Effector CD4-positive, alpha-beta T cell (primary cell): ENCODE measurements at places on chromosomes 11 and 22.

DNA sequence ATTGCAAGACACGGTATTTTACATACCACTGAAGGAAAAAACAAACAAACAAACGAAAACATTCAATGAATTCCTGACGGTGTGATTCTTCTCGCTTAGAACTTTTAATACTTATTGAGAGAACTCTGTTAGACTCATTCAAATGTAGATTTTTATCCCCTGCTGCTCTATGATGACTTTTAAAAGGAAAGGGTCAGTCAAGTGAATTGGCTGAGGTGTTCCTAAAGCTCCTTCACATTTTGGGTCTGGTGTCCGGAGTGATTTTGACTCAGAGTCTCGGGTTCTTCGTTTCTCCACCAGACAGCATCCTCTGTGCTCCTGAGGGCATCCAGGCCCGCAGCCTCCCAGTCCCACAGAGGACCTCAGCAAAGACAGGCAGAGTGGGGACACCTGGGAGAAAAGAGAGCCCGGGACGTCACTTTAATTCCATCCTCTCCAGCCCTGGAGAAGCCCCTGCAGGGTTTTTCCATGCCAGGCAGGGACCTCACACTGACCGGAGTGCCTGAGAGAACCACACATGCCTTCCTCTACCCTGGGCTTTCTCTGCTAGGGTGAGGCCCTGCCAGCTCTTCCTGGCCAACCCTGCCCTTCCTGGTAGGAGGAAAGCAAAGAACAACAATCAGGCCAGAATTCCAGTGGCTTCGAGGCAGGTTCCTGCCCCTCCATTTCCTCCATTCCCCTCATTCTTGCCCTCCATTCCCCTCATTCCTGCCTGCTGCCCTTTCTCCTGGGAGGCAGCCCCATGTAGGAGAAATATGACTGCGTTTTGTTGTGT lies 1.4 kb upstream of the CSF2RB start:
- no peak for DNase-seq

GRCh38 chr11:19727246-19727645 lies 14.6 kb downstream of the NAV2 start:
- no peak for DNase-seq

GRCh38 chr11:26985943-26986342 lies 8.0 kb upstream of the FIBIN start:
- no peak for DNase-seq

DNA sequence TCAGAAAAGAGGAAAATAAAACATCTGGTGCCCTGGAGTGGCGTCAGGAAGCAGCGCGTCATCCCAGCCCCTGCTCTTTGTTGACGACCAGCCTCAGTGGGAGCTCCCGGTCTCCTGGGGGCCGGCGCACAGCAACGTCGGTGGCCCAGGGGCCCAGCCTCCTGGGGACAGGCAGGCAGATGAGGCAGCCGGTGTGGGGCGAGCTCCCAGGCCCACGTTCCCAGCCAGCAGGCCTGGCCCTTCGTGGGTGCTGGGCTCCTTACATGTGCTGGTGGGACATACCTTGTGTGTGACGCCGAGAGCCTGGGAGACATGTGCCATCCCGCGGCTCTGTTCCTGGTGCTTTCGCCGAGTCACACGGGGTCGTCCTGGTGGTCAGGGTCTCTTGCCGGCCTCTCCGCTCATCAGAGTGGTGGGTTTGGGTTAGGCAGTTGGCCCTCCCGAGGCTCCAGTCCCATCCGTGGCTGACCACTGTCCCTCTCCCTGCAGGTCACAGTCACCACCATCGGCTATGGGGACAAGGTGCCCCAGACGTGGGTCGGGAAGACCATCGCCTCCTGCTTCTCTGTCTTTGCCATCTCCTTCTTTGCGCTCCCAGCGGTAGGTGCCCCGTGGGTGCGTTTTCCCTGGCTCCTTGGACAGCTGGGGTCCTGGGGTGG lies 116.7 kb downstream of the KCNQ1OT1 start:
- DNase-seq: peak; percentile 1

DNA sequence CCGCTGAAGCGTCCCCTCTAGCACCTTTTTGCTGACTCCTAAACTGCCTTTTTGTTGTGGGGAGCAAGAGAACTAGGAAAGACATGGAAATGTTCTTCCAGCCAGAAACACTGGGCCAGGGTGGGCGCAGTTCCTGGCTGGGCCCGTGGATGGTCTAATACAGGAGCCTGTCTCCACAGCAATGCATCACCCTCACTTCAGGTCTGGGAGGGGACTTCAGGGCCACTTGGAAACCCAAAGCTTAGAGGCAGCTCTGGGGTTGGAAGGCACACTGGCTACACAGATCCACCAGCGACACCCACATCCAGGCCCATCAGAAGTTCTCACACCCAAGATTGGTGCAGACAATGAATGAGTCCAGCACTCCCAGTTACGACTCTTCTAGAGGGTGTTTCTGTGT lies 120.3 kb downstream of the ETS1 start:
- DNase-seq: no peak

DNA sequence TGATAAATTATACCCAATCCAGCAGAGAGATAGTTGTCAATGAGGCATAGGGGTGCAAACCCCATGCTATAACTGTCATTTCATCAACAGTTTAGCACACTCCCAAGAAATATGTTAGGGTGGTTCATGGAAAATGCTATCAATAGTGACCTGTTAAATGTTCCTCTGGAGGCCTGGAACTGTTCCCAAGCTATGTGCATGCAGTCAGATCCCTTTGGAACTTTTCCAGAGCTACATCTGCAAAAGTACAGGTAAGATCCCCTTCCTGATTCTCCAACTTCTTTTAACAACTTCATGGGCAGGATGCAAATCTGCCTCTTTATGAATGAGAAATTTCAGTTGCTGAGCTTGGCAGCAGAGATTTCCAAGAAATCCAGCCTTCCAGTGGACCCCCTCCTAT lies 27.2 kb downstream of the ABTB2 start:
- DNase-seq: no peak

DNA sequence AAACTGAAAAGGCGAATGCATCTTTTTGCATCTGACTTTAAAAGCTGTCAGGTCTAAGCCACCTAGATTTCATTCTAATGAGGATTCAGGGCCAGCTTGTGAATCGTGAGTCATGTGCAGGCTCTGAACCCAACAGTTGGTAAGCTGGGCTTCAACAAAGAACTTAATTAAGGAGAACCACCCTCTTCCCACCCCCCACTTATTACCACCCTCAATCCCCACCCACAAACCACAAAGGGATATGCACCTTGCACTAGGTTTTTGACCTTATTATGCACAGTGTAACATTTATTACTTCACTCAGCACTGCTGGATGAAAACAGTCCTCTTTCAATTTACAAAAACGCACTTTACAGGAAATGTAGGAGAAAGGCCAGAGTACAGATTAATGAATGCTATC lies 94.1 kb upstream of the LIN7C start:
- no peak for DNase-seq

DNA sequence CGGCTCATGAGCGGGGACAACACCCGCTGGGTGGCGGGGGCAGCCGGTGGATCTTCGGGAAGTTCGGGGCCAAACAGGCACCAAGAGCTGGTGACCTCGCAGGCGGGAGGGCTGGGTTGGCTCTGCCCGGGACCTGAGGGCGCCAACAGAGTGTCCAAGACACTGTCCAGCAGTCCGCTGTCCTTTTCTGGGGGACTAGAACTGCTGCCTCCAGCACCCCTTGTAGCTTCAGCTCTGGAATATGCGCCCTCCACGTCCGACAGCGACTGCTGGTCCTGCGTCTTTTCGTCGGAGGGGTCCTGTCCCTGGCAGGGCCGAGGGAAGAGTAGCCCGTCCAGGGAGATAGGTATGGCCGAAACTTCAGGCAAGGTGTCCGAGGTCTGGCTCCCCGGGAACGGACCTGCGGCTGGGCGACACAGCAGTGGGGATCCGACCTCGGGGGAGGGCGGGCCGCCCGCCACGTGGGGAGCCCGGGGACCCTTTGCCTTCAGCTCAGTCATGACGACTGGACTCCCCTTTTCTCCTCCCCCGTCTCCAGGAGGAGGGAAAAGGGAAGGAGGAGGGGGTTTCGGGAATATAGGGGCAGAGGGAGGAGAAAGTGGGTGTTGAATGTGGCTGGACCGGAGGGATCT lies 926 bp downstream of the PGR start:
- no peak for DNase-seq

GRCh38 chr22:29813563-29813962 lies 24.5 kb downstream of the ASCC2 start:
- DNase-seq: no peak

GRCh38 chr11:93116641-93117441 lies 81.0 kb downstream of the SLC36A4 start:
- no peak for DNase-seq

DNA sequence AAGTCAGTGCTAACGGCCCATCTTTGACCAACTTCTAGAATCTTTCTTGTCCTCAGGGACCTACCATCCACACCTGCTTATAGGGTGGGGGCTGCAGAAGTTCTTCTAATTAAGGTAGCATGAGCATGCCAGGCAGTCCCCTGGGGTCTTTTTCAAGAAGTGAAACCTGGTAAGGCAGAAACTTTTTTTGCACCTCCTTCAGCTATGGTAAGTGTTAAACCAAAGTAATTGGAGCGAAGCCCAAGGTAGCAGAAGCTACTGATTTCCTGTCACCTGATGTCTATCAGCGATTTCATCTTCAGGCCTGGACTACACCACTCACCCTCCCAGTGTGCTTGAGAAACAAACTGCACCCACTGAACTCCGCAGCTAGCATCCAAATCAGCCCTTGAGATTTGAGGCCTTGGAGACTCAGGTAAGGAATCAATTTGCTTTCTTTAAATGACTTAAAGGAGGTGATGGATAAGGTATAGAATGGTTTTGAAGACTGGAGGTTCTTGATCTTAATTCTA lies at the start of gene MS4A1:
TSS of gene MS4A1 (plus strand) at position 317 of the 512 bp plus-strand sequence. CDS start 6,528 bp downstream, outside the sequence.
- DNase-seq: no peak

GRCh38 chr22:21994881-21995444 lies 12.4 kb upstream of the TOP3B start:
- no peak for DNase-seq

DNA sequence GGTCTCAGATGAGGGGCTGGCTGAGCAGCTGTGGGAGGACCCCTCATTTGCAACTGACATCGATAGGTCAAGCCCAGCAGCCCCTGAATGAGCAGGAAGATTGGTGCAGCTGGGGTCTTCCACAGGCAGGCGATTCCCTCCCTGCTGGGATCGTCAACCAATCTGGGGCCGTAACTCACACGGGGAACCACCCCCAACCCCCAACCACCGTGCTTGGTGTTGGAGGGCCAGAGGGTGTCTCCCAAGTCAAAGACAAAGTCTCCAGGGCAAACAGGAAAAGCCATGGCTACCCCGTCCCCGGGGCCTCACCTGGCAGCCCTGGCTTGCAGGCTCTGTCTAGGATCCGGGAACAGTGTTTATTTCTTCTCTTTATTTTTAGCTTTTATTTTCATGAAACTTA lies 26.9 kb upstream of the SCUBE1 start:
- DNase-seq: no peak

DNA sequence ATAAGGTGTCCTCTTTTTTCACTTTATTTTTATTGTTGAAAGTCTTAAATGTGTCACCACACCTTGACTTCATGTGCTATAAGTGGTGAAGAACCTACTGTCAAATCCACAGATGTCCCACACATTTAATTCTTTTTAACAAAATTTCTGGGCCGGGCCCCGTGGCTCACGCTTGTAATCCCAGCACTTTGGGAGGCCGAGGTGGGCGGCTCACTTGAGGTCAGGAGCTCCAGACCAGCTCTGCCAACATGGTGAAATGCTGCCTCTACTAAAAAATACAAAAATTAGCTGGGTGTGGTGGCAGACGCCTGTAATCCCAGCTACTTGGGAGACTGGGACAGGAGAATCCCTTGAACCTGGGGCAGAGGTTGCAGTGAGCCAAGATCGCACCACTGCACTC lies 3.0 kb downstream of the CBL start:
- no peak for DNase-seq

DNA sequence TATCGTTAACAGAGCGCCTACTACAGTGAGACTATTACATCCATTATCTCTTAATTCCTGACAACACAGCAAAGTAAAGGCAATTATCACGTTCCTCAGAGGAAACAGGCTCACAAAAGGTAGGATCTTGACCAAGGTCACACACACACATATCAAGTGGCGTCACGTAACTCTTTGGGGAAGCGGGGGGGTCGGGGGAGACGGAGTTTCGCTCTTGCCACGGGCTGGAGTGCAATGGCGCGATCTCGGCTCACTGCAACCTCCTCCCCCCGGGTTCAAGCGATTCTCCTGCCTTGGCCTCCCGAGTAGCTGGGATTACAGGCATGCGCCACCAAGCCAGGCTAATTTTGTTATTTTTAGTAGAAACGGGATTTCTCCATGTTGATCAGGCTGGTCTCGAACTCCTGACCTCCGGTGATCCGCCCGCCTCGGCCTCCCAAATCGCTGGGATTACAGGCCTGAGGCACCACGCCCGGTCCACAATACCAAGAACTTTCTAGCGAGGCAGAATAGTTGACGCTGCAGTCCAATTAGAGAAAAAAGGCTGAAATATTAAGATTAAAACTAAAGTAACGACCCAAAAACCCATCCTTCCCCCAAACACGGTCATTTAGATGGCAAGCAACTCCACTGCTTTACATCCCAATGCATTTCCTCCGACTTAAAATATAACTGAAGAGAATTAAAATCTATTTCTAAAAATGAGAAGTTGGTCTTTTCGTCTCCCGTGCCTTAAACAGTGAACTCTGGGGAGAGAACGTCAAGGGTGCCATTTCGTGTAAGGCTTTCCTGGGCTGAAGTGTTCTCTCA lies 1.2 kb downstream of the DDX17 start:
- DNase-seq: peak; percentile 44

DNA sequence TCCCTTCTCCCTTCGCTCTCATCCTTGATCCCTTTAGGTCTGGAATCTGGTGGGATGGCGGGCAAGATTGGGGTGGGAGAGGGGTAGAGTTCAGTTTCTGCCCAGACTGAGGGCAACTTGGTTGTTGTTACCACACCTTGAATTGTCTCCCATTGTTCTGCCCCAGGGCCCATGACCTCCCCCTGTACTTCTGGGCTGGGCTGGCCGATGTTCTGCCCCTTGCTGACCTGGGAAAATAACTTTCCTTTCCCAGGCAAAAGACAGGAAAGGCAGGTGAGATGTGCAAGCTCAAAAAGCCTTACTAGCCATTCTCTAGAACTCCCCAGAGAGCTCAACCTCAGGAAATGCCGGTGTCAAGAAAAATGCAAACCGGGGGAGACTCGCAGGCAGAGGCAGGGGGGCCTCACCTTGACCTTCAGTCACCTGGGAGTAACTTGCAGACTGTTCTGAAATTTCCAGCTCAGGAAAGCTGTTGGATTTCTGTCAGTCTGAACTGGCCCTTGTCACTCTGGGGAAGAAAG lies 32.4 kb upstream of the EIF3D start:
- no peak for DNase-seq

DNA sequence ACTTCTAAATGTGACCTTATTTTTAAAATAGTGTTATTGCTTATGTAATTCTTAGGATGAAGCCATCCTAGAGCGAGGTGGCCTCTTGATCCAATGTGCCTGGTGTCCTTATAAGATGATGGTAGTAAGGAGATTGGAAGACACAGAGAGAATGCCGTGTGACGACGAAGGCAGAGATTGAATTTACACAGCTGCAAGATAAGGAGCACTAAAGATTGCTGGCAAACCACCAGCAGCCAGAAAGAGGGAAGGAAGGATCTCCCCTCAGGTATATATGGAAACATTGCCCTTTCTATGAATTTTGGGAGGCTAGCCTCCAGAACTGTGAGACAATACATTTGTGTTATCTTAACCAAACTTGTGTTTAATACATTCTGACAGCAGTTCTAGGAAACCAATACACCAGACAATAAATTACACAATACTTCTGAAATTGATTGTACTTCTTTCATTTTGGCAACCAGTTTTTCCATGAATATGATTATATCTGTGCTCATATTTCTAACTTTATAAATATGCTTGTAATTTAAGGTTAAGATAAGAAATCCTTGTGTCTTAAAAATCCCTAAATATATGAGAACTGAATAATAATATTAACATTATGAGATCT lies 86.3 kb upstream of the VPREB1 start:
- DNase-seq: no peak
